ENCODE measurements at places on chromosomes 13 and 19.
A peak's percentile ranks its signal among the peaks of the same experiment; 100 is the strongest.

DNA sequence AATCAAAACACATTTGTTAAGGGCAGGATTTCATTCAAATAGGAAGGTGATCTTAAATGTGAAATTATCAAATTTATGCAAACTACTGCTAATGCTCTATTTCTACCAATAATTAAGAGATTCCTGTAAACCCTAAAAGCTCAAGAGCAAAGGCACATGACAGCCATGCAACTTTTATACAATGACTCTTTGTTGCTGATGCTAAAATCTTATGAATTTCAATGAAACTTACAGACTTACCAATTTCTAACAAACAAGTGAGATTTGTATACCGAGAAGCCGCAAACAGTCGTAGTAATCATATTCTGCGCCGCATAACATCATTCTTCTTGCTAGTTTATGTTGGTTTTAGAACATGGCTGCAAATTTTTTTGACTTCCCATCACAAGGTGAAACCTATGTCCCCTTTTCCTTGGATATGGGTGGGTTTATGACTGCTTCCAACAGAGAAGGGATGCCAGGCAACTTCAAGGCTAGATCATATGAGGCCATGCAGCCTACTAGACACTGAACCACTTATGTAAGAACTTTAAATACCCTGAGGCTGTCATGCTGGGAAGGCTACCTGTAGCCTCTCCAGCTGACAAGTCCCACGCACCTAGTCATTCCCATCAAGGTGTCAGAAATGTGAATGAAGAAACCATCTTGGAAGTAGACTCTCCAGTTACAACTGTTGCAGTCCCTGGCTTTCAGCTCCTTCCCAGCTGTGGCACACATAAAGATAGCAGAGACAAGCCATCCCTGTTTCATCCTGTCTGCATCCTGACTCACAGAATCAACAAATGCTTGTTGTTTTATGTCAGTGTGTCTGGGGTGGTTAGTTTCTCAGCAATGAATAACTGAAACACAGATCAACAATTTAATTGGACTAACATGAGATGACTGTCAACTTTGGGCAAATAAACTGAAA lies 42.0 kb downstream of the LNX2 start:
- no peak for DNase-seq

GRCh38 chr13:98717891-98718290 lies 34.6 kb downstream of the SLC15A1 start:
- DNase-seq: no peak

GRCh38 chr19:34479396-34479795 lies 2.2 kb upstream of the WTIP start:
- DNase-seq: no peak

GRCh38 chr19:37997911-37998344 lies 90.9 kb downstream of the SIPA1L3 start:
- DNase-seq: no peak

DNA sequence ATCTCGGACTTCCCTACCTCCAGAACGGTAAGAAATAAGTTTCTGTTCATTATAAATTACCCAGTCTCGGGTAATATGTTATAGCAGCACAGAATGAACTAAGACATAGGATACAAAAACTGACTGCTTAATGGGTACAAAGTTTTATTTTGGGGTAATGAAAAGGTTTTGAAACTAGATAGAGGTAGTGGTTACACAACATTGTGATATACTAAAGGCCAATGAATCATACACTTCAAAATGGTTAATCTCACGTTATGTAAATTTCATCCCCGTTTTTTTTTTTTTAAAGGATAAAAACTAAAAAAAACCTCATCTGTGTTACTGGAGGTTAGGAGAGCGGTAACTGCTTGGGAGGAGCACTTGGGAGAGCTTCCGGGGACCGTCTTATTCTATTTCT lies 23.5 kb downstream of the AKT2 start:
- no peak for DNase-seq

GRCh38 chr13:111219950-111220349 lies 100.5 kb upstream of the TEX29 start:
- DNase-seq: no peak

- no peak for DNase-seq
These were observed 14.2 kb upstream of the RASA3 start for GRCh38 chr13:114146629-114147028.

DNA sequence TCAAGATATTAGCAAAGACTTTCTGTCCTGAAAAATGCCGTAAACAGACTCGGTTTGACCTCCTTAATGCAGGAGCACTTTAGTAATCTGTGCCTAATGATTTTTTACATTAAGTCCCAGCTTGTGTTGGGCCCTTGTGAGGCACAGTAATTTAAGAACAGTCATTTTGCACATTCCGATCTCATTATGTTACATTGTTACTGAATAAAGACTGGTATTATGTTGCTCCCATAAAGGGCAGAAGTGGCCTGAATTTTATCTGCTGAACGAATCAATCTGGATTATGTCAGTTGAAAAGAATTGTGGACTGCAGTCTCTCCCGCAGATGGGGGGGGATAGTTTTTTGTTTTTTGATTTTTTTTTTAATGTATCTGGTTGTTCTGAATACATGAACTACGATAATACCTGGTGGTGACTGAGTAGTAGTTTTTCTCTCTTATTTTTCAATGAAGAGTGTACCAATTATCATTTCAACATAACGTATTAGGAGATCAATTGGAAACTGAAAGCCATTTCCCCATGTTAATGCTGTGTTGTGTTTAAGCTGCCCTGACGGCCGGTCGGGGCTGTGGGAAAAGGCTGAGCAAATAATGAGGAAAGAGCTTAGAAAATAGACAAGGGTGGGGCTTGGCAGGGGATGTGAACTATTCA lies 290.2 kb downstream of the ZNF536 start:
- no peak for DNase-seq

DNA sequence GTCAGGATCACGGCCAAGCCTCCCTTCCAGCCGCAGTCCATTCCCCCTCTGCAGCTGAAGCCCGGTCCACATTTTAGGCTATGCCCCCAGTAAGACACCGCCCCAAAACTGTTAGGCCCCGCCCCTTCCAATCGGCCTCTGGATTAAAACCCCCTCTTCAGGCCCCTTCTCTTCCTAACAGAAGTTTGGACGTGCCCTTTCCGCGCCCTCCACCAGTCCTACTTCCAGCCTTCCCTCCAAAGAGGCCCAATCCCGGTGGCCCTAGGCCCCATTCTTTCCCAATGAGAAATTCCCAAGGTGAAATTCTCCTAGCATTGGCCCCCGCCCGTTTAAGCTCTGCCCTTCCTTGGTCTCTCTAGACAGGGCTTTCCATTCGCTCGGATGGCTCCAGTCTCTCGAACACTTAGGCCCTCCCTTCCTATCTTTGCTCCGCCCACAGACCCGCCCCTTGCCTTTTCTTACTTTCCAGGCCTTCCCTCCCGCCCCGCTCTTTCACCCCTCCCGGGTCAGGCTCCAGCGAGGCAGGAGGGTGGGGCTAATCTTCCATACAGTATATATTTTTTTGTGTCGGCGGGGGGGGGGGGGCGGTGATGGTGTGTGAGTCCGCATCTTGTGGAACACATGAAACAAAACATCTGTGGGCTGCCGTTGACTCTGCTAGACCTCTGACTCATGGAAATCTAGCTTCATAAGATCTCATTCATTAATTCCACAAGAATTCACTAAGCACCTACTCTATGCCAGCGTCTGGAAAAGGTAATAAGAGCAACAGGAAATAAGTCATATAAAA lies 13.6 kb downstream of the LTBP4 start:
- peak; percentile 75 for DNase-seq

GRCh38 chr13:76106763-76107162 lies 470.6 kb downstream of the LMO7 start:
- DNase-seq: no peak

DNA sequence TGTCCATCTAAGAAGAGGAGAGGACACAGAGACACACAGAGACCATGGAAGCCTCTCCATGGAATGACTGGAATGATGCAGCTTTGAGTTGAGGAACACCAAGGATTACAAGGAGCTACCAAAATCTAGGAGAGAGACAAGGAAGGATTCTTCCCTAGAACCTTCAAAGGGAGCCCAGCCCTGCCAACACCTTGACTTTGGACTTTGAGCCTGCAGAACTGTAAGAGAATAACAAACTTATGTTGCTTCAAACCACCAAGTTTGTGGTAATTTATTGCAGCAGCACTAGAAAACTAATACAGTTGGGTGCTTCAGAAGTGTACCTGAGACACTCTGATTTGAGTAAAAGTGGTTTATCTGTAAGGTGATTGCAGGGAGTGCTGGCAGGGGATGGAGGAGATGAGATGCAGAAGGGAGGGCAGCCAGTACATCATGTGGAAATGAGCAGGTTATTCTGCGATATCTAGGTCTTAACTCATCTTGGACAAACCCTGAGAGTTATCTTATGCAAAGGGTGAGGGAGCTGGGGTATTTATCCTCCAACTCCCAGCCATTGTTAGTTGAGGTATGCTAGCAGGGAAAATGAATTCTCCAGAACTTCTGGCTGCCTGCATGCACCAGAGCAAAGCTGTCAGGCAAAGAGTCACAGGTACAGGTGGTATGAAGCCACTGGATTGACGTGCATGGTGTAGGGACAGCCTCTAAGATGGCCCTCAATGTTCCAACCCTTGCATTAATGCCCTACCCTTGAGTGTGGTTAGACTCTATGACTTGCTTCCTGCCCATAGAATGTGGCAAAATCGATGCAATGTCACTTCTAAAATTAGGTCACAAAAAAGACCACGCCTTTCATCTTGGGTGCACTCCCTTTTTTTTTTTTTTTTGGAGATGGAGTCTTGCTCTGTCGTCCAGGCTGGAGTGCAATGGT lies 31.3 kb upstream of the ADGRL1 start:
- DNase-seq: no peak

DNA sequence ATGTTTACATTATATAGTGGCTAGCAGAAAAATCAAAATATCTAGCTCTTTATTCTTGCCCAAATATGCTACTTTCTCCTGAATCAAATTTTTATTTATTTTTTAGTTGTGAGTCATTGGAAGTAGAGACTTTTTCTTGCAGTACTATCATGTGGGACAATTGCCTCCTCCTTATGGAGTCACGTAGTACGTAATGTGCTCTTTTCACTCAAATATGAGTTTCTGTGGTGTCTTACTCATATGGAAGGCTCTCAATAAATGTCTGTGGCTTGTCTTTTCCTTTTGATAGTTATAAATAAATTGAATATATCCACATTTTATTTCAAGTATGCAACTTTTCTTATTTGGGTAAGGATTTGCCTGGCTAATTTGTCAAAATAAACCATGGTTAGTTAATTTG lies 1411.0 kb upstream of the SLC10A2 start:
- no peak for DNase-seq

DNA sequence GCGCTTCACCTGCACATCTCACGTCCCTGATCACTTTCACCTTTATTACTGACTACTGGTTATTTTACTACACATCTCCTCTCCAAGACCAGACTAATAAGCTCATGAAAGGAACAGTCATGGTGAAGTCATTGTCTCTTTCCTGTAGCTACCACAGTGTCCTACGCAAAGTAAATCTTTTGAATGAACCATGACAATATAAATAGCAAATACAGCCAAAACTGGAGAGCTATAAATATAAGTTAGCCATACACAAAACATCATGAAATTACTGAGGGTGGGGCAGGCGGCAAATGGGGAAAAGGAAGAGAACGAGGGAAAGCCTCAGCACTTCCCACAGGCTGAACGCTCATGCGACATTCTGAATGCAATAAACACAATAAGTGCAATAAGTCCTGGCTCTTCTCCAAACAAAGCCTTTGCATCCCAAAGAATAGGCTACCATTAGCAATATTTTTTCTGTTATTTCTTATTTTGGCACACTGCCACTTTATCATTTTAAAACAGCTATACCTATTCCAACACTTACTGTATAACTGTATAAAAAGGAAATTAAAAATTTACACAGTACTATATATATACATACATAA lies 62.5 kb downstream of the TUBGCP3 start:
- DNase-seq: no peak

- no peak for DNase-seq
These were observed 63.6 kb downstream of the ZNF44 start for GRCh38 chr19:12230751-12231733.

DNA sequence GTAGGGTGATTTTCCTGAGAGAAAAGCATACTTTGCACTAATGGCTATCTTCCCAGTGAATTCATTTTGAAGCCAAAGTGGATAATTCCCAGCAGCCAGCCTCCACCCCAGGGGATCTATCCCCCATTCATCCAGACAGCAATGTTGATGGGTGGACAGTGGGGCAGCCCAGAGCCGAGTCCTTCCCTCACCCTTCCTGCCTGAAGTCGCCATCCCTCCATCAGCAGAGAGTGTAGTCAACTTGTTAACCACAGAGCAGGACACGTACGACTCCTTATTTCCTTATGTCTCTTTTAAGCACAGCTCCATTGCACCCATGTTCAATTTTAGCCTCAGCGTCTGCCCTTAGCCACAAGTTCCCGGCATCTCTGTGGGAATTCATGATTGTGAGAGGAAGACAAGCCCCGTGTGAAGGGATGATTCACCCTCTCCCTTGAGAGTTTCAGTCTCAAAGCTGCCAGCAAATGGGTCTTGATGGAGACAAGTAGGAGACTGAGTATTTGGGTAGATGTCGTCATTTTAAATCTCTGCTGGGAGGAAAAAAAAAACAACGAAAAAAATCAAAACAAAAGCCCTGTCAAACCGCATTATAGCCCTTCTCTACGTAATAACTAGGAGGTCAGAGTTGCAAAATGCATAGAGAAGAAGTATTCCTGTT lies 58.3 kb upstream of the MEDAG start:
- DNase-seq: no peak

GRCh38 chr19:6044056-6044805 lies 66.1 kb downstream of the RFX2 start:
- no peak for DNase-seq

DNA sequence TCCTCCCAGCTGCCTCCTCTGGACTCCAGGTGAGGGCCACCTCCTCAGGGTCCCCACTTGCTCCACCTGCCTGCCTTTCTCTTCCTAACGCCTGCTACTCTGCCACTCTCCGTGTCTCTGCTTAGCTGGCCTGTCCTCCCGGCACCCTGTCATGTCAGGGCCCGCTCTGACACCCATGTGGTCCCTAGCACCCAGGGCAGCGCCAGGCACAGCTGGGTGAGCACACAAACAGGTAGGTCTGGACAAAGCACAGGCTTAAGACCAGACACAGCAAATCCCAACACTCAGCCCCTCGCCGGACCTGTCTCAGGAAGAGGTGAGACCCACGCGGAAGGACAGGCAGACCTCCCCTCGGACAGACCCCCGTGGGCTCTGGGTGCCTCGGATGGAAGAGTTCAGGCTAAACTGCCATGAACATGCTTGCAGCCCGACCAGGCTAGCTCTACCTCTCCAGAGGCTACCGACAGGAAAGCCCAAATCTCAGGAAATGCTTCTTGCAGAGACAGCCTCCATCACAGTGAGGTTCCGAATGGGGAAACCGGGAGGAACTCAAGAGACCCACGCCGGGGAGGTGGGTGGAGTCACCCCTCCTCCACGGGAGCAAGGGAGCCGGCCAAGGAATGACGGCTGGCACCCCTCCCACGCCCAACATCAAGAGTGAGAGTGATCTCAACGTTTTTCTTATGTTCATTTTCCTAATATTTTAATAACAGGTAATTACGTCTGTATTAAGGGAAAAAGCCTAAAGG lies 12.5 kb downstream of the ZNF787 start:
- no peak for DNase-seq

DNA sequence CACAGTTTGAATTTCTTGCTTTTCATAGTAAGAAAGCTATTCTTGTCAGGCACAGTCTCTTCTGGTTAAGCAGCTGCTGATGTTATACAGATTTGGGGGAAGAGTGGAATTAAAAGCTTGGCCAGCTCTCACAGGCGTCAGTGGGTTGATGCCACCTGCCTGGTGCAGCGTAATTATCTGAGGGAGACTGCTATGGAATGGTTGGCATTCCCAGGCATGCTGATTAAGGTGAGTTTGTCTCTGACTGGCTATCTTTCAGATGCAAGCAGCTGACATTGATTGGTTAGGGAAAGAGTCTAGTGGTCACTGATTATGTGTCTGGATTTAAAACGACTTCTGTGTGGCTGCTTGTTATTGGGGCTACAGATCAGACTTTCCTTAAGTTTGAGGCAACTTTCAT lies 948.4 kb downstream of the UQCRFS1 start:
- DNase-seq: no peak

All from activated T-helper 1 cell treated with anti-CD3 and anti-CD28 coated beads, Interleukin-12 subunit alpha, Interleukin-12 subunit beta, Interleukin-2, Interleukin-4 antibody, amounts not matched to agents 30 ng/mL and 10 ng/mL and 1 ng/mL, durations not matched to agents 14 hours and 24 hours and 36 hours (primary cell).